ENCODE measurements at places on chromosomes 3 and 15. TPM values are rescaled to one million over a fixed set of nuclear protein-coding genes. Genes with fewer than 3 reads are reported as not detected.

The ILDR1 gene
- total RNA-seq: not detected

The MUC20 gene
- total RNA-seq: not detected

The ALDH1L1 gene
- 0.11 TPM for total RNA-seq

The ACTC1 gene
- total RNA-seq: not detected

The TMEM108 gene
- 0.34 TPM for total RNA-seq

The ZNF860 gene
- total RNA-seq: 0.34 TPM

The PIERCE2 gene
- total RNA-seq: 1.3 TPM

The SLC28A1 gene
- not detected for total RNA-seq

The SCN11A gene
- not detected for total RNA-seq

The ZMYND10 gene
- total RNA-seq: 0.17 TPM

DNA sequence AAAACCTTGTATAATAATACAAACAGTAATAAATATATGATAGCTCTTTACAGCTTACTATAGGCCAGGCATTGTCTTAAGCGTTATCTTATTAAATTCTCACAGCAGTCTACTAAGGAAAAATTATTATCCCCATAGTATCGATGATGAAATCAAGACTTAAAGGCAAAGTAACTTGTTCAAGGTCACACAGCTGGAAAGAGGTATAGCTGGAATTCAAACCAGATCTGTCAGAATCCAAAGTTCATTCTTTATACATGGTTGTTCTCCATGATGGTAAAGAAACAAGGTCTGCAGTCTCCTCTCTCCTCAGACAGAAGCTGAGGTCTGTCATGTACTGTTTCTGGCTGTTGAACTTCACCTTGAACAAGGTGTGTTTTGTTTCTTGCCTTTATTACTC lies 15.4 kb upstream of the SLC22A13 start:
- no peak for DNase-seq

GRCh38 chr15:90209591-90209990 lies 8.5 kb downstream of the SEMA4B start:
- peak; percentile 64 for DNase-seq

DNA sequence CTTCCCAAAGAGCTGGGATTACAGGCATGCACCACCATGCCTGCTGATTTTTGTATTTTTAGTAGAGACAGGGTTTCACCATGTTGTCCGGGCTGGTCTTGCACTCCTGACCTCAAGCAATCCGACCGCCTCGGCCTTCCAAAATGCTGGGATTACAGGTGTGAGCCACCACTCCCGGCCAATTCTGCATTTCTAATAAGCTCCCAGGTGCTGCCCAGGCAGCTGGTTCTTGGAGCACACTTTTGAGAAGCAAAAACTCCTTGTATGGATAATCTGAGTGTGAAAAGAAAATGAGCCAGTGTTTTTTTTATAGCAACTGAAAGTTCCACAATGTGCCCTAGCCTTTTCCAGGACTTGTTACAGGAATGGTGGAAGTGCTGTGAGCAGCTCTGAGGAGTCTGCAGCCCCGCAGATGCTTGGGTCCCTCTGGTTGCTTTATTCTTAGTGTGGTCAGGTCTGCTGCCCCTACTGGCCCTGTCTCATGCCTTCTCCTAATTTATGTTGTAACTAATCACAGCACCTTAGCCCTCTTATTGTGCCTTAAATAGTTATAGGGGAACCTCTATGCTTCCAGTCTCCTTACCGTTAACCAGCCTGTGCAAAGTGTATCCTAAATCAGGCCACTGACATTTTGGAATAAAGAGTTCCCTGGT lies 13.5 kb upstream of the KCNAB1 start:
- no peak for DNase-seq

DNA sequence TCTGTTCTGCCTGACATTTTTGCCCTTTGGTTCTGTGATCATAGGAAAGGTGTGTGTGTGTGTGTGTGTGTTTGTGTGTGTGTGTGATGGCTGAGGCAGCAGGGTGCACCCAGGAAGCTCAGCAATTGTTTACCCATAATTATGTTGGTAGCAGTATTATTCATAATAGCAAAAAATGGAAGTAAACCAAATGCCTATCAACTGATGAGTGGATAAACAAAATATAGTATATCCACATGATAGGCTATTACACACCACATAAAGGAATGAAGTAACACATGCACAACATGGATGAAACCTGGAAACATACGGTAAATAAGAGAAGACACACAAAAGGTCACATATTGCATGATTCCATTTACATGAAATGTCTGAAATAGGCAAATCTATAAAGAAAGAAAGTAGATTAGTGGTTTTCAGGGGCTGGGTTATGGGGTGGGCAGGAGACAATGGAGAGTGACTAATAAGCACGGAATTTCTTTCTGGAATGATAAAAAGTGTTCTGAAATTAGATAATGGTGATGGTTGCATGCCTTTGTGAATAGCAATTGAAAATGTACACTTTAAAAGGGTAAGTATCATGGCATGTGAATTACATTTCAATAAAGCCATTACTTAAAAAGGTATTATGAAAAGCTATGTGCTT lies 167.2 kb downstream of the POLR2M start:
- DNase-seq: peak; percentile 51

- DNase-seq: peak; percentile 78
These were observed 10.3 kb downstream of the STOML1 start for GRCh38 chr15:73981761-73982221.

- DNase-seq: peak; percentile 81
These were observed 202.9 kb upstream of the PROK2 start for GRCh38 chr3:71987828-71988227.

DNA sequence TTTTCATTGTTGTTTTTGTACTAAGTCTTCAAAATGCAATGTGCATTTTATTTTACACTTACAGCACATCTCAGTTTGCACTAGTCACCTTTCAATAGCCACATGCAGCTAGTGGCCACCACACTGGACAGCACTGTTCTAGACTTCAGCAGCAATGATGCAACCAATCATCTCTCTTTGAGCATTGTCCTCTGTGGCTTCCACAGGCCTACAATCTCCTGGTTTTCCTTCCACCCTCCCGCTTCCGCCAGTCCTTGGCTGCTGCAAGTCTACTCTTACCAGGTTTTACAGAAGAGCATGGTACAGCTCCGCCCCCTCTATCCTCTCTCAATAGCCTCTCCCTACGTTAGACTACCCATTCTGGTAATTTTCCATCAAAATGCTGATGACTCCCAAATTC lies 25.1 kb upstream of the FSIP1 start:
- no peak for DNase-seq

- DNase-seq: no peak
These were observed 98.9 kb upstream of the CLSTN2 start for GRCh38 chr3:139835830-139836683.

DNA sequence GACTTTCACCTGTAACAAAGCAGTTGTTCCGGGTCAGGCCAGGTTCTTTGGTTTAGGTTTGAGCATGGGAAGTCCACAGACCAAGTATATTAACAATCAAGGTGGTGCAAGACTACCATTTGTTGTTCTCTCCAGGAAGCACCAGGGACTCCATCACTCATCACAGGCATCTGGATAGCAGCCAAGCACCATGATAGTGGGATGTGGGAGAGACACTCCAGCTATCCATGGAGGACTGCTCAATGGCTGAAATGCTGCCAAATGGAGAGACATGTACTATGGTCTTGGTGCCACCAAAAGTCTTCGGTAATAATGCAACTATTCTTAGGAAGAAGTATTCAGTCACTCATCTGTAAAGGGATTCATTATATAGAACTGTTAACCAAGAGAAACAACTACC lies 143.0 kb downstream of the TNIK start:
- peak; percentile 43 for DNase-seq

- DNase-seq: no peak
These were observed 144.0 kb downstream of the CADM2 start for GRCh38 chr3:85102781-85103180.

DNA sequence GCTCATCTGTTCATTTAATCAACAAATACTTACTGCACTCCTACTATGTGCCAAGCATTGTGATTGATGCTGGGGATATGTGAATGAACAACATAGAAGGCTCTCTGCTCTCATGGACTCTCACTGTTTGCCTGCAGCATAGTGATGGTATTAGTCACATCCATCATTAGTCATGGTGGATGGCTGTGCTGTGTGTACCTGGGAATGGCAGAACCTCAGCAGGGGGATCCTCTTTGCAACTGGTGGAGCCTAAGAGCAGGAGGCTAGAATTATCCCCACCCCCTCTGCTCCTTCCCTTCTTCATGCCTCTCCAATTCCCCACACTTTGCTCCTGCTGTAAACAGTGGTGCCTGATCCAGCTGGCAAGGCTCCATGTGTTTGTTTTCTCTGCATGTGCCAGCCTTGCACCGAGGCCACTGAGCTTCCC lies 20.5 kb downstream of the BOC start:
- DNase-seq: peak; percentile 95

DNA sequence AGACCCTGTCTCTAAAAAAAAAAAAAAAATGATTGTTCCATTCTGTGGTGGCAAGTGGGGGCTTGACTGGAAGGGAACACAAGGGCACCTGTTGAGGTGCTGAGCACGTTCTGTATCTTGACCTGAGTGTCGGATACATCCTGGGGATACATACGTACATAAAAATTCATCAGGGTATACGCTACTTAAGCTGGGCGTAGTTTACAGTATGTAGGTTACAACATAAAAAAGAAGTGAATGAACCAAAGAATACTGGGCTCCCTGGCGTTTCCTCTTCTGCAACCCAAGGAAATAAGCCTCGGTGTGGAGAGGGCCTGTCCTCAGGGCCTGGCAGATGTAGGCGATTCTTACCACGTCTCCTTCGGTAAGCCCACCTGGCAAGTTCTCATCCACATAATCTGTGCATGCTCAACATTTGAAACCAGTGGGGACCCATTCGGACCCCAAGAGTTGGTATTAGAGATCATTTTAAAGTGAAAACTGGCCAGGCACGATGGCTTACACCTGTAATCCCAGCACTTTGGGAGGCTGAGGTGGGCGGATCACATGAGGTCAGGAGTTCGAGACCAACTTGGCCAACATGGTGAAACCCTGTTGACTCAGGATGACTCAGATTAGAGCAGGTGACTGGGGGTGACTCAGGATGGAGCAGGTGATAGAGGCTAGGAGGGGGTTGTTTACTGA lies 5.1 kb upstream of the MUC20 start:
- peak; percentile 35 for DNase-seq

GRCh38 chr15:31405200-31405920 lies 78.7 kb downstream of the KLF13 start:
- DNase-seq: peak; percentile 39

- DNase-seq: no peak
These were observed 90.4 kb downstream of the NEDD4 start for GRCh38 chr15:55902981-55903380.

GRCh38 chr3:9041626-9042025 lies 78.4 kb upstream of the RAD18 start:
- DNase-seq: no peak

DNA sequence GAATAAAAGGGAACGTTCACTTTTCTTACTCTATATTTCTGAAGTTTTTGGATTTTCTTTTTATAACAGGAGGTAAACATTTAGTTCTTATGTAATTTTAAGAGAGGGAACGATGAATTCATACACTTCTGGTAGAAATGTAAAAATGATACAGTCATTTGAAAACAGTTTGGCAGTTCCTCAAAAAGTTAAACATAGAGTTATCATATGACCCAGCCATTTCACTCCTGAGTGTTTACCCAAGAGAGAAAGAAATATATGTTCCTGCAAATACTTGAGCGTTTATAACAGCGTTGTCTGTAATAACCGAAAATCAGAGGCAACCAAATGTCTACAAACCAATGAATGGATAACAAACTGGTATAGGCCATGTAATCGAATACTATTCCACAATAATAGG lies 20.8 kb upstream of the CCR9 start:
- DNase-seq: no peak

DNA sequence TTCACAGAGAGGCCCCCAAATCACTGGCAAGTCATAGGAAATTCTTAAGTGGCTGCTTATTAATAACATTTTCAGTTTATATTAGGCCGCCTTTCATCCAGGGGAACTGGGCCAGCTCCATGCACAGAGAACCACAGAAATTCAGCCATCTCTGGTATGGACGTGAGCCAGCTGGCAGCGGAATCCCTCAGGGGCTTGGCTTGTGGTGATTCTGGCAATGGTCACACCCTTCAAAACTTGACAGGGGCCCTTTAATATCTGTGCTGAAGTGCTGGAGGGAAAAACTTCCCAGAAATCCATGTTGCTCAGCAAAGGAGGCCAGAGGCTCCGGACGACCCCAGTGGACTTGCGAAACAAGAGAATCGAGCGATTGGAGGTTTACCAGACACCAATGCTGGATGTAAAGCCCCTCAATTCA lies 11.3 kb downstream of the PRICKLE2 start:
- DNase-seq: peak; percentile 80

DNA sequence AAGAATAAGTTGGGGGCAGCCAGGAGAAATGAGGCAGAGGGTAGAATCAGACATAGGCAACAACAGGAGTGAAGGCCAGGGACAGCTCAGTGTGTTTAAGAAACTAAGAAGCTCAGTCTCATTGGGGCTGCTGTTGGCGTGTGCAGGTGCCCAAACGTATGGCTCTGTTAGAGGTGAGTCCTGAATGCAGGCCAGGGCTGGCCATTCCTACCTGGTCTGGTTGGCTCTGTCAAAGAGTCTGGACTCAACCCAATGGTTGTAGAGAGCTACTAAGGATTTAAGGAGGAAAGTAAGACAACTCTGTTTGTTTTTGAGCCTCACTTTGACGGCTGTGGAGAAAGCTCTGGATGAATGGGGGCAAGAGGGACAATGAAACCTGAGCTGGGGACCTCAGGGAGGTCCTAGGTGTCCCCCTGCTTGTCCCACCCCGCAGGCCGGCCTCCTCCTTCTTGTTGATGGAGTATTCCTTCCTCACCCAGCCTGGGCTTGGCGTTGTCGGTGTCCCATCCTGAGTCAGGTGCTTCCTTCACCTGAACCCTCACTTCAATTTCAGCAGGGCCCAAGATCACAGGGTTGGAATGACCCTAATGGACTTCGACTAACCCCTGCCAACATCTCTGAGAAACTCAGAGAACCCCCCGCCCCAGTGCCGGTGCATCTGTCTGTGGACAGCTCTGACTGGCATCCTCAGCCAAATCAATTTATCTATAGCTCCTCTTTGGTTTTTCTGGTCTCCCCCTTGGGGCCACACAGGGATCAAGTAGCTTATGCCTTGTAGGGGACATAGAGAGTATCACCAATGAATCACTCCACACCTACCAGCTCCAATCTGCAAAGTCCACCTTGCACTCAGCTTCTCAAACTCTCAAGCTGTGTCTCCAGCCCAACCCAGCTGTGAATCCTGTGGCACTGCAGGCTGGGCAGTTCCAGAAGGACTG lies 8.3 kb downstream of the ITGA11 start:
- DNase-seq: no peak

DNA sequence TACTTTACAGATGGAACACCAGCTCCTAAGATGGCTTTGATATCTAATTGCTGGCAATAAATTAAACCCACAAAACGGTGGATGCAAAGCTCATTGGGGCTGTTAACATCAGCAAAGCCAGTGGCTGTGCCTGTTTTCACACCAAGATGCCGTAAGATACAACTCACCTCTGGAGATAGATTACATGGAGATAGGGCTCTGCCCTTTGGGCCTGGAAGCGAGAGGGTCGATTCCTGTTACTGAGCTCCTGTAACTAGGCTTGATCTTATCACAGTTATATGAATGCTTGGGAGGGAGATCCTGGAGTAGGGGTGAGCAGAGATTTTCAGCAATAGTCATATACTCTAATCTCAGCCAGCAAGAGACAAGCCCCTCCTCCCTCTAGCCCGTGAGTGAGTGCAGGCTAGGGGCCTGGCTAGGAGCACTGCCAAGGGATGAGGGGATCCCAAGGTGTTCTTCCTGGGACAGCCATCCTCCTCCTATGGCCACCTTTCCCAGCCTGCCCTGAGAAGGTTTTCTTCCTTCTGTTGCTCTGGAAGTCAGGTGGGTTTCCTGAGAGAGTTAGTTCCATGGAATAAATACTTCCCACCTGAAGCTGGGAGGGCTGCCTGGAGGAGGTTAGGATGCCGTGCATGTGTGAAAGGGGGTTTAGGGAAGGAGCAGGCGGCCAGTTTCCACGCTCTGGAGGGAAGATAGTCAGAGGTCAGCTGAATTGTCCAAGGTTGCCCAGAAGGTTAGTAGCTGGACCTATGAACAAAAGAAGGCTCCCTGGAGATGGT lies 18.1 kb upstream of the DOCK3 start:
- no peak for DNase-seq

All from Daoy (cell line).